ENCODE measurements at places on chromosomes 12 and 14.

GRCh38 chr12:50157259-50157658 is 9.9 kb downstream of the CERS5 start:
- DNase-seq: no peak

- DNase-seq: no peak
Measured at GRCh38 chr12:3203713-3204112, 126.5 kb downstream of the TSPAN9 start.

DNA sequence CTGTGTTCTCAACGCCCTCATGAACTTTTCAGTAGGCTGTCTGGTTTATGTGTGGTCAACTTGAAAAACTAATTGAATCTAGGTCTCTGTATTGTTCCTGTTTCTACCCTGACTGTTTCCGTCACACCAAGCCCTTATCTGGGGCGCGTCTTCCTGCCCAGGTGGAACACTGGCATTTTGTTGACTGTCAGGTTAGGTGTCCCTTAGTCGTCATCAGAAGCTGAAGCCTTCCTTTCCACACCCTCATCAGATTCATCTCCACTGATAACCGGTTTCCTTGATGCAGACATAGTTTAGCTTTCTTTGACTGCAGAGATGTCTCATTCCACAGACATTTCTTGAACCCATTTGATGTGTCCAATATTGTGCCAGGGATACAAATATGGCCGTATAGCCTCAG is 96.5 kb downstream of the DUSP16 start:
- DNase-seq: peak; percentile 46

GRCh38 chr12:100474617-100475016 is 951 bp downstream of the NR1H4 start:
- no peak for DNase-seq

DNA sequence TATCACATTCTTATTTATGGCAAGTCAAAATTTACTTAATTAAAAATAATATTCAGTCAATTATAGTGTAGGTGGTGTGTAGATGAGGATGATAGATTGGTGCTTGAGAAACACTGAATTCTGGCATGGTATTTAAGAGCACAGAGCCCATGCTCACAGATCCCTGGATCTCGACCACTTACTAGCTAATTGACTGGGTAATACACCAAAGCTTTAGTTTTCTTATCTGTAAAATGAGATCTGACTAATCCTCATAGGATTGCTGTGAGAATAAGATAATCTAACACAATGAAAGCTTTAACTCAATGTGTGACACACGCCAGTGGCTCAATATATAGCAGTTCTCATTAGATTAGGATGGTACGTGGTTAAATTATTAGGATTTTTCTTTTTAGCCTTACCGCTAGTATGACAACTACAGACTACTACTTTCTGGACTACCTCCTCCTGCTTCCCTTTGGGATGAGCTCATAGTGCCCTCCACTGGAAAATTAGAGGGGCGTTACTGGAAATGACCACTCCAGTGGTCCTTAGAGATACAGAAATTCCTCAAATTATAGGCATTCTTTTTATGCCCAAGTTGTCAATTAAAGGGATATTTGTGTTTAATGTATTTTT is 482.8 kb upstream of the TBX3 start:
- no peak for DNase-seq

DNA sequence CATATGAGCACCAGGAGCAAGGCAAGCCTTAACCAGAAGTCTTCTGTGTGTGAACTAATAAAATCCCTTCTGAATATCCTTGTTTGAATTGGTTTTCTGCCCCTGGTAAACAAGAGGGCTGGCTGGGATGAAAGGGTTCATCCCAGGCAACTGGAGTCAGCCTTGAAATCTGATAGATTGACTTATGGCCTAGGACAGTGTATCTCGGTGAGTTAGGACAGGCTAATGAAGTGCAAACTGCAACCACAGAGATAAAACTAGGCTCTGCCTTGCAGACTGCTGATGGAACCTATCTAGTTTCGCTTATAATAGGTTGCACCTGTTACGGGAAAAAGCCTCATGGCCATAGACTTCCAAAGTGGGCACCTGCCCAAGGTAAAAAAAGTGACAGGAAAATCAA is 451.9 kb upstream of the NOVA1 start:
- no peak for DNase-seq

DNA sequence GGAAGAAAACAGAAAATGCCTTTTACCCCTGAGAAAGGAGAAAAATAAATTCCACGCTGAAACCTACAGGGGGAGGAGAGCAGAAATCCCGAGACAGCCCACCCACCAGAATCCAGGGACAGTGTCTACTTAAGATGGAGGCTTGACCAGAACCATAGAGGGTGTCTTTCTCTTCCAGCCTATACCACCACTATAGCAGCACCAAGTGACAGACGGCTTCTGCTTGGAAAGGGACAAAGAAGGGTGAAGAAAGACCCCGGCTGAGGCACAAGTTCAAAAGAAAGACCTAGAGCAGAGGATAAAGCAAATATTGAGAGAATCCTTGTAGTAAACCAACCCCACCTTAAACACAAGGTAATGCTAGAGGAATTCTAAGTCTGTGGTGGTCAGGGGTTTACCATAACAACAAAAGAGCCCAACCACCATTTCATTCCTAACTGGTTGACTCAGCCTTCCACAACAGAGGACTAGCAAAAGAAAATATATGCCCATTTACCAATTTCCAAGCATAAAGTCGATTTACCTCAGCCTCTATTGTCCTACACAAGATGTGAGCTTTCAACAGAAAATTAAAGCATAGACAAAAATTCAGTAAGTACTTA is 105.3 kb upstream of the FOXG1 start:
- DNase-seq: no peak

DNA sequence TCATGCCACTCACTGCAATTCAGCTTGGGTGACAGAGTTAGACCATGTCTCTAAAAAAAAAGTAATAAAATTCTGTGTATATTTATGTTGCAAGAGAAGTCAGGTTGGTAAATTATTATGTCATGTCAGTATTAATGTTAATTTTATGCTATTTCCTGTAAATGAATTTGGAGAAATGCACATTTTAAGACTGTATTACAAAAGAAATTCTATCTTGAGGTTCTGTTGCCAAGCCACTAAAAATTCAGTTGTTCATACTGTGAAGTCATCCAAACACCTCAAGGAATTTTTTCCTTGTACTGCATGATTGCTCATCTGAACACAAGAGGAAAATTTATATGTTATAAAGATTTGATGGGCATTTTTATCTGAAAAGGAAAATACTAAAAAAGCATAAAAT is 23.3 kb upstream of the HMGA2 start:
- no peak for DNase-seq

- DNase-seq: peak; percentile 92
Measured at GRCh38 chr12:132189378-132190011, 45.2 kb downstream of the NOC4L start.

DNA sequence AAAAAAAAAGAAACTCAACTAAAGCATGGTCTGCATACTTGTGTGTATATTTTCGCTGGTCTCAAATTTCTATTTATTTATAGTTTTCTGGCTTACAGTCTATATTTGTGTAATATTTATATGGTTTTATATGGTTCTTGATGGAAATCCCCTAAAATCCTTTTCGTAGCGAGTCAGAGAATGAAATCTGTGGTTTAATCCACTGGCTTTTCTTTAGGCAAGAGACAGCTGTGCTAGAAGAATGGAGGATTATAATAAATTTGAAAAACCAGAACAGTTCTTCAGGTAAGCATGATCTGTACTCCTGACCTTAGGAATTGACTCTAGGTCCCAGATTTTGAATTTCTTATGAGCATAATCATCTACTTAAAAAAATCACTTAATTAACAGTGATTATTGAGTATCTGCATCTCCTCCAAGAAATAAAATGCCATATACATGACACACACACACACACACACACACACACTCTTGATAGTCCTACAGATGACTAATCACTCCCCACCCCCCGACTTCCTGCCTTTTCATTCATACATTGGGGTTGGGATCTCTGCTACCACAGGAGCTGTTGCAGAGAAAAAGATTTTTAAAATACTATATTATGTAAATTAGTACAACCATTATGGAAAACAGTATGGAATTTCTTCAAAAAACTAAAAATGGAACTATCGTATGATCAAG is 113.4 kb downstream of the CRADD start:
- no peak for DNase-seq

GRCh38 chr14:101464984-101465794 is 96.1 kb upstream of the DIO3 start:
- no peak for DNase-seq

DNA sequence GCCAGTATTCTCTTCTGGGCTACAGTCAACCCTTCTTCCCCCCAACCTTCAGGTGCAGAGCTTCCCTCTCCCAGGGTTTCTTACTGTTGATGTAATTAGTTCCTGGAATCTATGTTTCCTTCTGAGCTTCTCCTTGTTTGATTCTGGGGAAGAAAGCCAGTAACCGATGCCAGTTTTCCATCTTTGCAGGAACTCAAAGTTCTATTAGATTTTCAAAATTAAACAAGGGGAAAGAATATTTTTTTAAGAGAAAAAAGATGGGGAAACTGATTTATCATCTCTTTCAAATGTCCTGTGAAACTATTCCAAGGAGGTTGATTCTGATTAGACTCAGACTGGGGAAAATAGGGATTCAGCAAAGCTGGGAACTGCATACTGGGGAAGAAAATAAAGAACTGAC is 17.9 kb upstream of the FAM234B start:
- no peak for DNase-seq

DNA sequence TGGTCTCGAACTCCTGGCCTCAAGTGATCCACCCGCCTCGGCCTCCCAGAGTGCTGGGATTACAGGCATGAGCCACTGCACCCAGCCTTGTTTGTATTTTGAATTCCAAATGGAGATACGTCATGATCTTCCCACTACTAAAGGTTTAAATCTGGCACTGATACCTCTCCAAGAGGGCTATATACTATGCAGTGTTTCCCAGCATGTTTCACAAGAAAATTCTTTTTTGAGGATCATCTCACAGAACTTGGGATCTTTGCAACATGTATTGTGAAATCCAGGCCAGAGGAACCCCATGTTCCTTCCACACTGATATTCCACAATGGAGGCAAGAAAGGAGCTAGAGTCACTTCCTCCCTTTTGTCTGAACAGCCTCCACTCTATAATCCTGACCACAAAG is 112.7 kb downstream of the NT5DC3 start:
- DNase-seq: no peak

- DNase-seq: no peak
Measured at GRCh38 chr12:127590868-127591267, 676.1 kb upstream of the TMEM132C start.

DNA sequence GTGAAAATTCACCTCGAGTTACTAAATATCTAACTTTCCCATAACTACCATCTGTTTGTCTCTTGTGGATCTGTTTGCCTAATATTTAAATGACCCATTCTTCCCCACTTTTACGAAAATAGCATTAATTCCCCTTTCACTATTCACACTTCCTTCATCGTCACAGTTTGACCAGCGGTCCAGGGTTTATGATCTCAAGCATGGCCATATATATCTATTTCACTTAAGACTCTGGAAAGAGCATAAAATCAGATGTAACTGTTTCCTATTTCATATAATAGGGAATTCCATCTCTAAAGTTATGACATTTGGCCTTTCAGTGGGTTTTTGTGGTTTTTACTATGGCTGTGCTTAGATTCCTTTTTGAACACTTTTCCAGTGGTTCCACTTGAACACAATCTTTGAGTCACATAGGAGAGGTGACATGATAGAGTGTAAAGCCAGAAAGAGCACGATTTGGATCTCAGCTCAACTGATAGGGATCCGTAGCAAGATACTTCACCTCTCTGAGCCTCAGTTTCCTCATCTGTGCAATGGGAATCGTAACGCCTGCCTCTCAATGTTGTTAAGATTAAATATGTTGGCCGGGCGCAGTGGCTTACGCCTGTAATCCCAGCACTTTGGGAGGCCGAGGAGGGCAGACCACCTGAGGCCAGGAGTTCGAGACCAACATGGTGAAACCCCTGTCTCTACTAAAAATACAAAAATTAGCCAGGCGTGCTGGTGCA is 754 bp upstream of the BCL2L14 start:
- DNase-seq: no peak

- DNase-seq: no peak
Measured at GRCh38 chr12:6374786-6375160, 590 bp downstream of the SCNN1A start.

DNA sequence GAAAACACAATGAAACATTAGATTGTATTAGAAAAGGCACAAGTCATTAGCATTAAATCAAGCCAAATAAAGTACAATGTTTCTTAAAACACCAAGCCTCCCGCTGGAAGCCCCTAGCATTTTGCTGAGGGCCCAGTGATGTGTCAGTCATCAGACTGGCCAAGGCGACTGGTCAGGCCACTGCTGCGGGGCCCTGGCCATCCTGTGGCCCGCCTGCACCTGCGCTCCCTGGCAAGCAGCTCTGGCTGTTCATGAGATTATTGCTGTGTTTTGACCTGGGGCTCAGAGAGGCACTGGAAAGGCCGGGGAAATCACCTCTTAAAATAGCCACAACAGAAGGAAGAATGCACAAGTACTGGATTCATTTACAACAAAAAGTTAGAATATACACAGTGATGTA is 24.2 kb upstream of the AMN start:
- no peak for DNase-seq

DNA sequence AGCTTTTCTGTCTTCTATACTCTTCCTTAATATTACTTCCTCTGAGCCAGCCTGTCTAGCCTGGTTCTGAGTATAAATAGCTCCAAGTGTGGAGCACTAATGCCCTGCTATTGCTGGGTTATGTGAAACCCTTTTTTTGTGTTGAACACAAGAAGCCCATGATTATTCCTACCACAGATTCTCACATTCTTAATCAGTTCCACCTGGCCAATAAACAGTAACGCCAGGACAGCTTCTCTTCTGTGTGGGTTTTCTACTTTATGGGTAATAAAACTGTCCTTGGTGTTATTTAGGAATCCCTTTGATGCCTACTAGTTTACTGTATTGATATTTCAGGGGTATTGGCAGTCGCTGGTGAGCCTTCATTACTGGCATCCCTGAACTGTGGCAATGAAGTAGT is 48.9 kb upstream of the LRIG3 start:
- DNase-seq: no peak

DNA sequence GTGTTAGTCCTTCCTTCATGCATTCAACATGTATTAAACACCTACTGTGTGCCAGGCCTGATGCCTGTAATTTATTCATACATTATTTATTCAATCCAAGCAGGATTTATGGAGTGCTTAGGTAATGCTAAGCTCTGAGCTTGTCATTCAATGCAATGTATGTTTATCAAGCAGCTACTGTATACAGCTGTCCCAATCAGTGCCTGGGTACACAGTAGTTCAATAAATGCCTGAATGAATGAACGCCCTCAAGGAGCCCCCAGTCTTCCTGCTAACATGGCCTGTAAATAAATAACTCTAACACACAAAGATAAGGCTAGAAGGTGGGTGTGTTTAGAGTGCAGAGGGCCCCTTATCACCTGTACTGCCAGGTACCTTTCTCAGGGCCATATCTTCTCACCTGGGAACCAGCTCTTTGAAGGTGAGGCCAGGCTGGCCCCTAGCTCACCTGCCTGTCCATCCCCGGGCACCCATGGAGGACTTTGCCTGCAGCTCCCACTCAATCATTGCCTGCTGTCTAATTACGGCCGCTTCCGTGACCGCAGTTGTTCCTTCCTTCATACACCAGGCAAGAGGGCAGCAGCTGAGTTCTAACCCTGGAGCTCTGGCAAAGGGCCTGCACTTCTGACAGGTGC is 20.0 kb upstream of the KDM2B start:
- no peak for DNase-seq

Measured in immature natural killer cell (primary cell).